NCI-H748 treated with DMSO at 0.1 percent for 48 hours (cell line): ENCODE measurements at places on chromosomes 12 and 14.

GRCh38 chr12:131027876-131028586, 74.3 kb downstream of the ADGRD1 start:
- peak; percentile 29 for DNase-seq

GRCh38 chr14:56271970-56272369, 153.8 kb downstream of the PELI2 start:
- DNase-seq, result peak; percentile 18

DNA sequence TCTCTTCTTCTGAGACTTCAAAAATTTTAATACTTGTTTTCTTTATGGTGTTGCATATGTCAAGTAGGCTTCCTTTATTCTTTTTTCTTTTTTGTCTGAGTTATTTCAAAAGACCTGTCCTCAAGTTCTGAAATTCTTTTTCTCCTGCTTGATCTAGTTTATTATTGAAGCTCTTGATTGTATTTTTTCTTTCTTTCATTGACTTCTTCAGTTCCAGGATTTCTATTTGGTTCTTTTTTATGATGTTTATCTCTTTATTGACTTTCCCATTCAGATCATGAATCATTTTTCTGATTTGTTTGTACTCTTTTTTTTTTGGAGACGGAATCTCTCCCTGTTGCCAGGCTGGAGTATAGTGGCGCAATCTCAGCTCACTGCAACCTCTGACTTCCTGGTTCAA, 34.1 kb downstream of the IFT43 start:
- DNase-seq, result no peak

- DNase-seq, result no peak
Measured at GRCh38 chr14:31787377-31787776, 226.2 kb downstream of the NUBPL start.

DNA sequence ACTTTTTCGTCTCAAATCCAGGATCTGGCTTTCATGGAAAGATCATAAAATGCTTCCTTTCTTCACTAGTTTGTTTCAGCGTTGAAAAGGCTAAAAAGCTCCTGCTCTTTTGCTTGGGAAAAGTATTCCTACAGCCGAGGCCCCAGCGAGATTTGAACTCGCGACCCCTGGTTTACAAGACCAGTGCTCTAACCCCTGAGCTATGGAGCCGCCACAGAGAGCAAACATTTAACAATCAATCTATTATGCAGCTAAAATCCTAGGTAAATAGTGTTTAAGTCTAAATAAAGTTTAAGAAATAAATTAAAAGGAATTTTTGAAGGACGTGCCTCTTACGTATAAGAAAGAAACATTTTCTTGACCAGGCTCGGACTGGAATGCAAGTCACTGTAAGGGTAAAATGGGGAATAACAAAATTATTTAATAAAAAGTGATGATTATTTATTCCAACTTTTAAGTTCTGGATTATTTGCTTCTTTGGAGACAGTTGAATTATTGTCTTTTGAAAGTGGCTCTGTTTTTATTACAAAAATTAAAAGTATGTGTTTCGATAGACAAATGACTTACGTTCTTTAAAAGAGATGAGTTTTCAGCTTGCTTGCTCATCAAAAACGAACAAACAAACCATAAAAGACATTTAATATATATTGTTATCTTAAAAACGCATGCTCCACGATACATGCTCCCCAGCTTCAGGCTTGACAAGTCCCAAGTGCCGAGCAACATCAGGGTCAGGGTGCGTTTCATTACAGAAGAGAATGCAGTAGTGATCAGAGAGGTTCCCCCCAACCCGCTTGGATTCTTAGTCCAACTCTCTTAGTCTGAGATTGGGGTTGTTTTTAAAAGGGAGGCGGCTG, 10.2 kb downstream of the OR6S1 start:
- DNase-seq, result peak; percentile 43

DNA sequence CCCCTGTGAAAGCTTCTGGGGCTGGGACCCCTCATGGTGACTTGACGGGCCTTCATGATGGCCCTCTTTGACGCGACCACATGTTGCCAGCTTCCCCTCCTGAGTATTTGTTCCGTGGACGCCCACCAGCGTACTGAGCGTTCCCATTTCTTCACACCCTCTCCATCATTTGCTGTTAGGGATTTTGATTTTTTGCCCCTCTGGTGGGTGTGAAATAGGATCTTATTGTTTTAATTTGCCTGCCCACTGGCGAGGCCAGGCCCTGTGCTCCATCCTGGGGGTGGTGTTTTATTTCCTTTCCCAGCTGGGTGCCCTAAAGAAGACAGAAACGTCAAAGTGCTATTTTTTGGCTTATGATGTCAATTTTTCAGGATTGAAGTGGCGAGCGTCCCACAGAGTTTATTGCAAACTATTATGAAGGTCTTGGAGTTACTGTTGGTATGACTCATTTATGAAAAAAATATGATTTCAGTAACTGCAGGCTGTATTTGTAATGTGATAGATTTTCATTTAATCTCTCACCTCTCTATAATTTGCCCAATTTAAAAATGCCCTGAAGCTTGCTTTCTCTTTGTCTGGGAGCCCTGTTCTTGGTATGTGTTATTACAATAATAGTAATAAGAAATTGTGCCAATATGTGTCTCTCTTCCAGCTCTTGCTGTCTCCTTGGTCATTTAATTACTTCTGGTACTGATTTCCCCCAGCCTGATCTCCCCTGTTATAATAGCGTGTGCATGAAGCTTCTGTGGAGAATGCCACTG, 99.6 kb downstream of the SLC25A47 start:
- DNase-seq, result no peak

DNA sequence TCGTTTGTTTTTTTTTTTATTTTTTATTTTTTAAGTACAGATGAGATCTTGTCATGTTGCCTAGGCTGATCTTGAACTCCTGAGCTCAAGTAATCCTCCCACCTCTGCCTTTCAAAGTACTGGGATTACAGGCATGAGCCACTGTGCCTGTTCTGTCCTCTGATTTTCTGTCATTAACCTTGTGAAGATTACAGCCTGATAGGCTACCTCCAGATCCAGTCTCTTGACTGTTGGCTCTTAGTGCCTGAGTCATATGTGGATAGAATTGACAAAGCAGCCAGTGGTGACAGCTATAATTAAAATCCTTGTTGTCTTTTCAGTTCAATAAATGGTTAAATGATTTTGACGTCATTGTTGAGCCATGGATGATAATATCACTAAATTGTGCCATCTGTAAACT, 21.3 kb upstream of the REP15 start:
- no peak for DNase-seq

DNA sequence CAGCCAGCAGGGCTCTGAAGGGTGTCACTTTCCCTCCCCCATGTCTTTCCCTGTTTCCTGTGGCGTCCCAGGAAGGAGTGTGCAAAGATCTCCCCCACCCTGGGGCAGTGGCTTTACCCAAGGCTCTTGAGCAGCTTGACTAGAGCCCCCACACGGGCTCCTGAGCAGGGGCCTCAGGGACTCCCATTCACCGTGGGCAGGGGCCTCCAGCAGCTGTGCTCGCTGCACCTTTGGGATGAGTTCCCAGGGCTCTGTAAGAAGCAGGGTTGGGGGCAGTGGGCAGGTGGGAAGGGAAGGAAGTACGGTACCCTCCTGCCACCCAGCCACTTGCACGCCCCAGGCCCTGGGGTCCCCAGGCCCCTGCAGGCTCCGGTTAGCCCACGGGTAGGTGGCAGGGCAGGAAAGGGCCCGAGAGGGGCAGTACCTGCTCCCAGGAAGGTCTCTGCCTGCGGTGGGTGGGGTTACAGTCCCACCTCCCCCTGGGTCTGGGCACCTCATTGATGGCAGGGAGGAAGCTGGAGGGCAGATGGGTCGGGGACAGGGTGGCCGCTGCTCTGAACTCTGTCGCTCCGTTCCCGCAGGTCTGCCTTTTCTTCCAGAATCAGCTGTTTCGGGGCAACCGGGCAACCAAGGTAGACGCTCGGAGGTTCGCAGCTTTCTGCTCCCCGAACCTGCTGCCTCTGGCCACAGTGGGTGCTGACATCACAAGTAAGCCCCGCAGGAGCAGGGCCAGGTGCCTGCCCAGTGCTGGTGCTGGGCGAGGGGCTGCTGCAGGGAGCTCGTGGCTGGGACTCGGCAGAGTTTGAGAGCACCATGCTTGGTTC, 13.0 kb downstream of the ASPG start:
- DNase-seq, result no peak

GRCh38 chr12:53063708-53064612, 14.1 kb downstream of the TNS2 start:
- no peak for DNase-seq

DNA sequence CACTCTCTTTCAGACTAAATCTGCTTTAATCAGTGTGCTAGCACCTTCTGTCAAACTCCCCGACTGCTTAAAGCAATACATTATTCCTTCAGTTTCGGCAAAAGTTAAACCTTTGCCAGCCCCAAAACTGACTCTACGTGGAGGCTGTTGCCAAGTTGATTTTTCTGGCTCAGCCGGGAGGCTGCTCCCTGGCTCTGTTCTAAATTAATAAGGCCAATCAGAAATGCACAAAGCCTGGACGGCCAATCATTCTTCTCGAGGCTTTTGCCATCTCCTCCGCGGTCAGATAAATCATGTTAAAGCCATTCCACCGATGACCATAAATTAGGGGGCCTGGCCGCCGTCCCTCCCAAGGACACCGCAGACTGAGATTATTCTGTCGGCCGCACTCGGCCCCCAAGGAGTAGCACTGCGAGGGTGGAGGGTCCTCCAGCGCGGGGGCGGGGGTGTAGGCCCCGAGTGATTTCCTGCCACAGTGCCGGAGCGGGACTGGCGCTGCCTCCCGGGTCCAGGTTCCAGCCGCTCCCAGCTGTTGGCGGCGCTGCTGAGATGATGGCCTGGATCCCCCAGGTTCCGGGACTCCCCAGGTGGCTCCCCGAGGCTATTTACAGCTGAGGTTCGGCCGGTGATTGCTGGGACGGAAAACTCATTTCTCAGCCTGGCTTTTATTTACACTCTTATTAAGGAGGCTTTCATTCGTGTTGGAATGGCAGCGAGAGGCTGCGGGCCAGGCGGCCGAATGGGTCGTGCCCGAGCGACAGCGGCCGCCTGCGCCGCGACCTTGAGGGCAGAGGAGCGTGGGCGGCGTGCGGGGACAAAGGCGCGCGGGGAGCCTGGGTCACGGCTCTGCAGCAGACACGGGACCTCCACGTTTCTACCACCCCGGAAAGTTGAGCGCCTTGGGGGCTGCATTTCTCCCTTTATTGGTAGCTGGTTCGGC, 165.1 kb downstream of the MON2 start:
- peak; percentile 75 for DNase-seq

DNA sequence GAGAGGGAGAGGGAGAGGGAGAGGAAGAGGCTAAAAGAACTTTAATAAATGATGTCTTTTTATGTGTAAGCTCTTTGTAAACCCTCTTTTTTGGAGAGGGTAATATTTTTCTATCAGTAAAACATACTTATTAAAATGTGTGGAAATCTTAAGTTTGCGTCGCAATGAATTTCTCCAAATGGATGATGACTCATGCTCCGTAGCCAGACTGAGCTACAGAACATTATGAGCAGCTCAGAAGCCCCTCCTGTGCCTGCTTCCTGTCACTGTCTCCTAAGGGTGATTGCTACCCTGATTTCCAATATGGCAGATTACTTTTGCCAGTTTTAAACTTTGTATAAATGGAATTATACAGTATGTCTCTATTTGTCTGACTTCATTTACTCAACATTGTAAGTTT, 13.0 kb upstream of the PYGL start:
- no peak for DNase-seq

DNA sequence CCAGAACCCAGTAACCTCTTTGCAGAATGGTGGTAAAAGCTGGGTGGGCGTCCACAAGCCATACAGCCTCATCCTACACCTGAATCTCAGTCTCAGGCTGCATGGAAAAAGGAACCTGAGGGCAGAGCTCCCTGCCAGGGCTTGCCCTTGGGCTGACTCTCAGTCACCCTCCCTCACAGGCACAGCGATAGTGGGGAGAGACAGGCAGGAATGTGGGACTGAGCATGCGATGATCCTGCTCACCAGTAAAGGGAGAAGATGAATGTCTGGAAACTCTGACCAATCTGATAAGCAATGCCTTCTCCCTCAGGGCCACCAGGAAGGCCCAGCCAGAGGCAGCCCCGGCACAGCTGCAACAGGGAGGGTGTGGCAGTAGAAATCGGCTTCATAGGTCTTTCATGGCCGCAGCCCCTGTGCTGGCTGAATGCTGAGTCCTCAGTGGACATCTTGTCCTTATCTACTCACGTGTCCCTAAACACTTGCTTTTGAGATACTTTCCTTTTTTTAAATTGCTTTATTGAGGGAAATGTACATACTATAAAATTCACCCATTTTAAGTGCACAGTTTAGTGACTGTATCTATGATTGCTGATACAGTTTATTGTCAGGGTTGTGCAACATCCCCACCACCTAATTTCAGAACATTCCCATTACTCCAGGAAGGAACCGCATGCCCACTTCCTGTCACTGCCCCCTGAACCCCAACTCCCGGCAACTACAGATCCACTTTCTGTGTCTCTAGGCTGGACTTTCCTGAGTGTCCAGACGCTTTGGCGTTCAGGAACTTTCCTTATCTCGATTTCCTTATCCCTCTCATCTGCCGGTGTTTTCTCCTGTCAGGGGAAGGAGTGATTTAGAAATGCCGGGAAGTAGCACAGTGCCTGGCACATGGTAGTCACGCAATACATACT, 258.1 kb downstream of the PCNX1 start:
- no peak for DNase-seq

- no peak for DNase-seq
Measured at GRCh38 chr12:127742231-127742630, 524.7 kb upstream of the TMEM132C start.

DNA sequence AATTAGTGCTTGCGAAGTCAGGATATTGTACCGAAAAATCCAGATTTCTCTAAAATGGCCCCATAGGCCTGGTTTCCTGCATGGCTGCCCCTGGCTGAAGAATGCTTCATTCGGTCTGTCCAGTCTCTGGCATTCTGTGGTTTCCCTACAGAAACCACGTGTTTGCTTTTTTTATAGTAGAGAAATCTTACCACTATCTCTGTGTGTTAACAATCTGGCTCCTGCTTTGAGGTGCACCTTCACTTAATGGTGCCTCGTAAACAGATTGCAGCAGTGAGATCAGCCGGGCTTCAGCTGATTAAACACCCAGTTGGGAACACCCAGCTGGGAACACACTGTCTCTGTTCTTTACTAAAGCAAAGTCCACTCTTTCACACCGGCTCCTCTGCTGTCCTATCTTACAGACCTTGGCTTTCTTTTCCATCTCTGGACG, 6.7 kb upstream of the DNAAF2 start:
- DNase-seq, result no peak

- DNase-seq, result no peak
Measured at GRCh38 chr12:89328151-89329030, 23.9 kb downstream of the DUSP6 start.

- DNase-seq, result no peak
Measured at GRCh38 chr14:24176599-24176998, 4.7 kb downstream of the REC8 start.

GRCh38 chr14:65179918-65180724, 77.8 kb upstream of the MAX start:
- DNase-seq, result no peak

GRCh38 chr12:60052483-60052882, 456.7 kb downstream of the SLC16A7 start:
- DNase-seq, result no peak

DNA sequence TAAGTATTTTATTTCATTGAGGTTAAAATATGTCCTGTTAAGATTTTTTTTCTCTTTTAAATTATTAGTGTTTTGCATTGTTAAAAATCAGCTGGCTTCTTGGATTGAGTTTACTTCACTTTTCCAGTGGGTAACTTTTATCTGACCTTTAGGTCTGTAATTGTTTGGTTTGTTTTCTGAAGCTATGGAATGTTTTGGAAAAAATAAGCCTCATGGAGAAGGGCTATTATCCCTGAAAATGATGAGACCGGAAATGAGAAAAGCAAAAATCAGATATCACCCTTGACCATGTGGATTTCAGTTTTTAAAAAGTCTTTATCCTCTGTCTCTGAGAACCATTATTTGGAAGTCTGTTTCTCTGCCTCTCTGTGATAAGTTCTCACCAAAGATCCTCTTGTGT, 180.9 kb downstream of the RAD51B start:
- no peak for DNase-seq
